ENCODE measurements at places on chromosomes 16 and 17. TPM values are rescaled to one million over a fixed set of nuclear protein-coding genes. Genes with fewer than 3 reads are reported as not detected.

DNA sequence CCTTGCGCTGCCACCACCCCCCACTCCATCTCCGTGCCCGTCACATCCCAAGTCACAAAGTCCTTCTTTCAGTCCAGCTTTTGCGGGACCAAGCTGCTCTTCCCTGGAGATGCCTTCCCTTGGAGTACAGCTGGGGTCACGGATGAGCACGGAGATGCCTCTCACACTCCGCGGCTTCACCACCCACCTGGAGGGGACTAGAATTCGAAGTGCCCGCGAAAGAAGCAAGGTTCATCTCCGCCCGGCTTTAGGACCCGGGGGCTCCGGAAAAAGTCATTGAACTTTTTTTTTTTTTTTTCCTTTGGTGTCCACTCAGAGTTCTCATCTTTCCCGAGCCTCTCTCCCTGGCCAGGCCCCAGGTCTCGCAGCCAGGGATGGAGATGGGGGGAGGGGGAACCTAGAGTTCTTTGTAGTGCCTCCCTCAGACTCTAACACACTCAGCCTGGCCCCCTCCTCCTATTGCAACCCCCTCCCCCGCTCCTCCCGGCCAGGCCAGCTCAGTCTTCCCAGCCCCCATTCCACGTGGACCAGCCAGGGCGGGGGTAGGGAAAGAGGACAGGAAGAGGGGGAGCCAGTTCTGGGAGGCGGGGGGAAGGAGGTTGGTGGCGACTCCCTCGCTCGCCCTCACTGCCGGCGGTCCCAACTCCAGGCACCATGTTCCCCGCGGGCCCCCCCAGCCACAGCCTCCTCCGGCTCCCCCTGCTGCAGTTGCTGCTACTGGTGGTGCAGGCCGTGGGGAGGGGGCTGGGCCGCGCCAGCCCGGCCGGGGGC is at the start of gene FKBP10:
FKBP10 (plus strand) TSS at position 624 of the 771 bp plus-strand sequence; CDS start at position 655, 31 bp downstream.
- peak; percentile 94 for DNase-seq

- DNase-seq: no peak
Measured at GRCh38 chr17:62804822-62805221, 3.3 kb downstream of the MARCHF10 start.

DNA sequence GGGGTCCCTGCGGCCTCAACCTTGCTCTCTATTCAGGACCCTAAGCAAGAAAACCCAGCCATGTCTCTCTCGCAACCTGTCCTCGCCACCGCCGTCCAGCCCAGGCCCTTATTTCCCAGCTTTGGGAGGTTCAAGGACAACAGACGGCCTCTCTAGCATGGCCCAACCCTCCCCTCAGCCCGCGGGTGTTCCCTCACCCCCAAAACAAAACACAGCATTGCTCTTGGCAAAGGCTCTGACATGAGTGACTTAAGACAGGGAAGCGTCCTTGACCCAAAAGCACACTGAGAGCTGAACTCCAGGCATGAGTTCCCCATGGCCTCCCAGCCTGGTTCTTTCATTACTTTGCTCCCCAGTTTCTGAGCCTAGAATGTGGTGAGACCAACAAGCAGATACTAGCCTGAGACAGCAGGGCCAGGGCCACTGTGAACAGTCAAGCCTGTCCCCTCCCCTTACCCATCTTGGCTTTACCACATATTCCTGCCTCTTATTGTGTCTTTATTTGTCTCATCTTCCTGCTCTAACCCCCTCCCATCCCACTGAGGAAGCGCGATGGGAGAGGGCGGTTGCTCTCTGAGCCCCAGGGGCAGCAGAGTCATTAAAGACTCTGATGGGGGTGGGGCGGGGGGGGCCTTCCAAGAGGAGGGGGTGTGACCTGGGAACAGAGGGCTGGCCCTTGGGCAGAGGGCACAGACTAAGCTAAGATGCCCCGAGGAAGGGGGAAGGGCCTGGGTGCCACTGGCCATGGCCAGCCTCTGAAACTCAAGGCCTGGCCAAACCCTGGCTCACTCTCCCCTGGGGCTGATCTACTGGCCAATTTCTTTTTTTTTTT is 11.8 kb downstream of the SREBF1 start:
- no peak for DNase-seq

GRCh38 chr16:58187092-58187491 is 10.8 kb downstream of the CSNK2A2 start:
- DNase-seq: no peak

GRCh38 chr16:22419908-22420307 is 45.5 kb upstream of the CDR2 start:
- DNase-seq: no peak

GRCh38 chr16:31487071-31487719 is 4.3 kb downstream of the SLC5A2 start:
- DNase-seq: no peak

DNA sequence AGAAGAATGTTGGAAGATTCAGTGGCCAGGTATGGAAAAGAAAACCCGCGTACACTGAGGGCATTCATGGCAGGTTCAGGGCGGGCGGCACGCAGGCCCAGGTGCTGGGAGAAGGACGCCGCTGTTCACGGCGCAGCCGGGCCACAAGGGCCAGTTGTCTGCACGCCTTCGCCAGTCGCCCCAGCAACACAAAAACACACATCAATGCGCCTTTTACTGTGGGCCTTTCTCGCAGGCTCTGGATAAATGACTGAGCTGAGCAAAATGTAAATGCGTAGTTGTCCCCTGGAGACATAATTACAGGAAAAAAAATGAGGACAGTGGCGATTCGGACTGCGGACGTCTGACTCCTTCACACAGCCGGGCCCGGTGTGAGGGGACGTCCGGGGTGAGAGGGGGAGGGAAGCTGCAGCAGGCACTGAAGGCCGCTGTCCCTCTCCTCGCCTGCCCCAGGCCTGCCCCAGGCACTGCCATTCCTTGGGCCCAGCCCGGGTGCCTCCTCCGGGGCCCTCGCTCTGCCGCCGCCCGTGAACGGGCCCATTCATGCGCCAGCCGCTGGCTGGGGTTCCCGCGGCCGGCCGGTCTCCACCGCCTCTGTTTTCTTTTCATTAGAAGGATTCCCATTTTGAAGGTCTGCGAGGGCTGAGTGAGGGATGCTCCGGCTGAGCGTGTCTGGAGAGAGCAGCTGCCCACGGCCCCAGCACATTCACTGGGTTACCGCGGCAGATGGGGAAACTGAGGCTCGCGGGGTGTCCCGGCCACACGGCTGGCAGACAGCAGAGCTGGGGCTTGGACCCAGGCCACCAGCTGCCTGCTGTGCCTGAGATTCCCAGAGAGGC is 6.5 kb upstream of the ZNF469 start:
- no peak for DNase-seq

DNA sequence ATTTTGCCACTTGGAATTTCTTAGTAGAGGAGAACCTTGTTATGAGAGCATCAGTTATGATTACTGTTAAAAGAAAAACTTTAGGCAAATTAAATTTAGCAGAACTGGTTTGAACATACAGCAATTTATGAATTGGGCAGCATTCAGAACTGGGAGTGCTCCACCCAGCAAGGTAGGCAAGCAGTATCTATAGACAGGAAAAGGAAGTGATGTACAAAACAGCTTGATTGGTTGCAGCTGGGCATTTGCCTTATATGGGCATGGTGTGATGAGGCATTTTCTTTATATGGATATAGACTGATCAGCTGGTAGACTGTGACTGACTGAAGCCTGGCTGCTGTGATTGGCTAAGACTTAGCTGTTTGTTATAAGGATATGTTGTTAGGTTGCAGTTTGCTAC is 17.6 kb upstream of the CYLD start:
- no peak for DNase-seq

DNA sequence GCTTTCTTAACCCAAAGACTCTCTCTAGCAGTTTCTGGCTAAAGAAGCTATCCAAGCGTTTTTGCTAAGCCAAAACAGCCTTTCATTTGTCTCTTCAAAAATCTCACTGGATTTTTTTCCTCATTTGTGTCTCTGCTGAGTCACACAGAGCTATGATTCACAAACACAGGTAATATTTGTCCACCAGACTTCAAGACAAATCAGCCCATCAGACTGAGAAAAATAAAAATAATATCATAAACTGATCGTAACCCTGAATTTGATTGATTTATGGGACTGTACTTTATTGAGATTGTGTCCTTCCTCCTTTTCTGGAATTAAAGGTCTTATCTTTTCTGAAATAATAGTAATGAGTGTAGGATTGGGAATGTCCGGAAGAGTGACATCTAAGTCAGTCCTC is 25.8 kb downstream of the TRIM16 start:
- no peak for DNase-seq

- DNase-seq: no peak
Measured at GRCh38 chr16:67708368-67708771, 10.7 kb downstream of the GFOD2 start.

- DNase-seq: no peak
Measured at GRCh38 chr16:81863630-81864352, 84.7 kb downstream of the PLCG2 start.

- no peak for DNase-seq
Measured at GRCh38 chr17:66276328-66276937, 26.0 kb upstream of the PRKCA start.

DNA sequence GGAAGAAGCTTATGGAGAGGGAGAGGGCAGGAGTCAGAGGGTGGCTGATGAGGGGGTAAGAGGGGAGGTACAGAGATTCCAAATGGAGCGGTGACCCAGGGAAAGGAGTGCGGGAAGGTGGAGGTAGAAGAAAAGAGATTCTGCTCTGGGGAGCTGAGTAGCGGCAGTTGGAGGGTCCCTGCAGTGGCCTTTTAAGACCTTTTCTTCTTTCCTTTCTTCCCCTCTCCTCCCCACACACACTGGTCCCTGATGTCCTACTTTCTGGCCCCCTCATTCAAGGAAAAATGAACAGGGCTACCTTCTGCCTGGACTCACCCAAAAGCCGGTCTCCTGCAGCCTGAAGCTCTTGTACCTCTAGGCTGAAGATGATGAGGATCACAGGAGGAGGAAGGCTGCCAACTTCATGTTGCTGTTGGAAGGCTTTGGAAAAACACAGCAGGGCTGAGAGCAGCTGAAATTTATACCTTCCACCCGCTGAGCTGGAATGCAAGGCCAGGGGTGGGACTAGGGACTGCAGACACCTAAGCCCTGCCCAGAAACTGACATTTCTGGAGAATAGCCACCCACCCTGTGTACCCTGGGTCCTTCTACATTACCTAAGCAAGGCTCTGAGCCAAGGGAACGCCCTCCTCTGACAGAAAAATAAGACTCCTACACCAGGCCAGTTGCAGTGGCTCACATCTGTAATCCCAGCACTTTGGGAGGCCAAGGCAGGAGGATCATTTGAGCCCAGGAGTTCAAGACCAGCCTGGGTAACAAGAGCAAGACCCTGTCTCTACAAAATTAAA is 9.4 kb upstream of the HEATR6 start:
- peak; percentile 70 for DNase-seq

GRCh38 chr17:77815127-77815905 is 143.2 kb upstream of the TNRC6C start:
- no peak for DNase-seq

DNA sequence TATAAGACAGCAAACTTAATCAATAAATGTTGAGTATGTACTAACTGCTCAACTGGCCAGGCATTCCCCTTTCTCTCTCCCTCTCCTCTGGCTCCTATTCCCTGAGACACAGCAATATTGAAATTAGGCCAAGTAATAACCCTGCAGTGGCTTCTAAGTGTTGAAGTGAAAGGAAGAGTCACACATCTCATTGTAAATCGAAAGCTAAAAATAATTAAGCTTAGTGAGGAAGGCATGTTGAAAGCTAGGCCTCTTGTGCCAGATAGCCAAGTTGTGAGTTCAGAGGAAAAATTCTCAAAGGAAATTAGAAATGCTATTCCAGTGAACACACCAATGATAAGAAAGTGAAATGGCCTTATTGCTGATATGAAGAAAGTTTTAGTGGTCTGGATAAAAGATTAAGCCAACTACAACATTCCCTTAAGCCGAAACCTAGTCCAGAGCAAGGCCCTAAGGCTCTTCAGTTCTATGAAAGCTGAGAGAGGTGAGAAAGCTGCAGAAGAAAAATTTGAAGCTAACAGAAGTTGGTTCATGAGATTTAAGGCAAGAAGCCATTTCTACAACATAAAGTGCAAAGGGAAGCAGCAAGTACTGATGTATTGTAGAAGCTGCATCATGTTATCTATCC is 35.4 kb upstream of the ABCC11 start:
- DNase-seq: no peak

- DNase-seq: no peak
Measured at GRCh38 chr17:68886401-68886800, 68.8 kb downstream of the ABCA8 start.

GRCh38 chr16:3761375-3762106 is 44.2 kb upstream of the TRAP1 start:
- no peak for DNase-seq

- DNase-seq: no peak
Measured at GRCh38 chr16:79041206-79041605, 559.3 kb downstream of the MAF start.

DNA sequence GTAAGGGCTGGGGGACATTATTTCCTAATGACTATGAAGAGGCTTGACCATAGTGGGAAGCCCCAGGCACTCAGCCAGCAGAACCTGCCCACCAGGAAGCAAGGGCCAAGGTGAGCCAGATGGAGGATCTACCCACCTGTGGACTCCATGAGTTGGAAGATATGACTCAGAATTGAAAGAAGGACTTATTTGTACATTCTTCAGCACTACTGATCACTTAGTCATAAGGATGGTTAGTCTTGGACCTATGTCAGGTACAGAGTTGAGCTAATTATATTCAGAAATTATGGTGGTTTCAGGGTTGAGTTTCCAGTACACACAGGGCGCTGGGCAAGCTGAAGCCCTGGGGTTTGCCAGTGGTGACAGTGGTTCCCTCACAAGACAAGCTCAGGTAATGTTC is 24.0 kb upstream of the GRIN2A start:
- no peak for DNase-seq

GRCh38 chr16:82083710-82084353 is 48.8 kb downstream of the HSD17B2 start:
- DNase-seq: no peak

- no peak for DNase-seq
Measured at GRCh38 chr16:75679366-75679765, 2.6 kb upstream of the CPHXL2 start.

GRCh38 chr17:51742571-51742970 is 415.9 kb downstream of the CA10 start:
- no peak for DNase-seq

DNA sequence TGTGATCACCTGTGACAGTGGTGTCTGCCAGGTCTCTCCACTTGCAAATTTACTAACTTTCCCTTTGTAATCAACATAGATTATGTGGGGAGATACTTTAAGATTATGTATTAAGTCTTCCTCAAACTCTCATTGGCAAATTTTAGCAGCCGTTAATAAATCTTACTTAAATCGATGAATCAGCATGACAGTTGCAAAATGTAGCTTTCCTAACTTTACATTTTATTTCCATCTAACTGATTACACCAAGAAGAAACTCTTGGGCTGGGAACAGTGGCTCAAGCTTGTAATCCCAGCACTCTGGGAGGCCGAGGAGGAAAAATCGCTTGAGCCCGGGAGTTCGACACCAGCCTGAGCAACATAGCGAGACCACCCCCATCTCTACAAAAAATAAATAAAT is 23.3 kb upstream of the CPNE2 start:
- no peak for DNase-seq

- no peak for DNase-seq
Measured at GRCh38 chr16:4142268-4142667, 26.0 kb upstream of the ADCY9 start.

- DNase-seq: peak; percentile 47
Measured at GRCh38 chr17:80264205-80265075, 3.8 kb downstream of the RNF213 start.

Gene NACA2
- not detected for total RNA-seq

Gene TBC1D3E
- total RNA-seq: not detected

Gene CLEC18C
- not detected for total RNA-seq

Gene HEATR9
- not detected for total RNA-seq

Gene RNF157
- total RNA-seq: 26.3 TPM

Gene PLEKHM1
- total RNA-seq: 28.7 TPM

Gene LGALS9
- 71.0 TPM for total RNA-seq

Gene CCDC78
- total RNA-seq: not detected

Gene ARL5C
- not detected for total RNA-seq

Gene KCNAB3
- total RNA-seq: not detected

Gene MIEF2
- 10.6 TPM for total RNA-seq

Gene NTN1
- total RNA-seq: 56.2 TPM

Gene KRT14
- not detected for total RNA-seq
